ENCODE measurements at places on chromosomes 1 and 21.
A peak's percentile ranks its signal among the peaks of the same experiment; 100 is the strongest.

DNA sequence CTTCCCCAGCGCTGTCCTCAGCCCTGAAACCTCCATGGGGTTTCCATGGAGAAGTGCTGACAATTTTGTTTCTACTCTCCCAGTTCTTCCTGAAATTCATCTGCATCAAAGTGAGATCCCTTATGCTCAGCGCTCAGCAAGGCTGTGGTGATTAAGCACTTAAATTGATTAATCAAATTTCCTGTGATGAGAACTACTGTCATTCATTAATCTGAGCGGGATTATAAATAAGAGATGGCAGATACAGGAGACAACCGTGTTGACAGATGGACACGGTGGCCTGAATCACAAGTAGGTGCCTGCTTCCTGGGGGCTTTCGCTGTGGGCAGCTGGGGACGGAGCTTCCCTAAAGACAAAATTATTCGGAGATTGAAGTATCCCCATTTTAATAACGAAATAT is 329.1 kb upstream of the VAMP3 start:
- DNase-seq: no peak

DNA sequence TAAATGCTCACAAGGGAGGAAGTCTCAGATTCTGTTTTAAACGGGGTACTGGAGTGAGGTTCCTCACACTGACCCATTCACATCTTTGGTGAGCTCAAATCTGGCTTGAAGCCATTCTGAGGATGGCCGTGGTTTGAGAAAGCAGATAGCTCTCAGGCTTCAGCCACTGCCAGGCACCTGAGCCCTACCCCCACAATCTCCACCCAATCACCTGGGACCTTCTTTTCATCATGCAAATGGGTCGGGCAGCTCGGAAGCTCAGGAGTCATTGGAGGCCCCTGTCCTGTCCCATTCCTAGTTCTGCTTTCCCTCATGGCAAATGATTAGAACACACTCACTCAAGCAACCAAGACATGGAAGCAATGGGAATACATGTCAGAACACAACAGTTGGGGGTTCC is 141.4 kb upstream of the ETS2 start:
- no peak for DNase-seq

GRCh38 chr1:168360151-168361021 is 79.7 kb downstream of the TBX19 start:
- DNase-seq: no peak

DNA sequence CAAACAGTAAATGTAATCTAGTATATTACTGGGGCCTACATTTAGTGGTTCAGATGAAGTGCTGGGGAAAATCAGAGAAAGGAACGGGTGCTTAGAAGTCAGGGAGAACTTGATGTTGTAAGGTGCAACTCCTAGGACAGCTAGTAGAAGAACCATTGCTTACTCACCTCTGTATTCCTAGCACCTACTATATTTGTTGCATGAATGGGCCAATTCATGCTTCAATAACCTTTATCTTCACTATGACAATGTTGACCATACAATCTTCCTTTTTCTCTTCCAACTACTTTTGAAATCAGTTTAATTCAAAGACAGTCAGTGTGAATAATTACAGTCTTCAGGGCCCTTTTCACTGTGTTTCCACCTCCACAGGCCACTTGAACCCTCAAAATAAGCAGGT is 125.0 kb upstream of the DMRTA2 start:
- no peak for DNase-seq

DNA sequence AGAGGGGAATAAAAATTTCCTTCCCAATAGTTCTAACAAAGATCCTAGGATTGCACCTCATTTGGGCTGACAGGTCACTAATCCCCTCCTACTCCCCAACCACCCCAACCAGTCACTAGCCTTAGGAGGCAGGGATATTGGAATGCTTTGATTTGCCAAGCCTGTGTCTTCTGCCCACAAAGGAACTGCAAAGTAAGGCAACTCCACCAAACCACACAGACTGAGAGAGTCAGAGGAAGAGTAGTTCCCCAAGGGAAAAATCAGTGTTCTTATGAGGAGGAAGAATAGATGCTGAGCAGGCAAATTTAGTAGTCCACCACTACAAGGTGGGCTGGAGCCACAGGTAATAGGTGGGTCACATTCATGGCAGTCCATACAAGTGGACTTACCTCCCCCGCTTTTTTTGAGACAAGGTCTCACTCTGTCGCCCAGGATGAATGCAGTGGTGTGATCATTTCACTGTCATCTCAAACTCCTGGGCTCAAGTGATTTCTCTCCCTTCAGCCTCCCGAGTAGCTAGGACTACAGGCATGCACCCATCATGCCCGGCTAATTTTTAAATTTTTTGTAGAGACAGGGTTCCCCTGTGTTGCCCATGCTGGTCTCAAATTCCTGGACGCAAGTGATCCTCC is 3.7 kb upstream of the TMEM39B start:
- DNase-seq: no peak

- no peak for DNase-seq
These were observed 1015.4 kb upstream of the ADGRL4 start for GRCh38 chr1:80021891-80022290.

GRCh38 chr1:7454895-7455784 is 316.0 kb upstream of the VAMP3 start:
- no peak for DNase-seq

DNA sequence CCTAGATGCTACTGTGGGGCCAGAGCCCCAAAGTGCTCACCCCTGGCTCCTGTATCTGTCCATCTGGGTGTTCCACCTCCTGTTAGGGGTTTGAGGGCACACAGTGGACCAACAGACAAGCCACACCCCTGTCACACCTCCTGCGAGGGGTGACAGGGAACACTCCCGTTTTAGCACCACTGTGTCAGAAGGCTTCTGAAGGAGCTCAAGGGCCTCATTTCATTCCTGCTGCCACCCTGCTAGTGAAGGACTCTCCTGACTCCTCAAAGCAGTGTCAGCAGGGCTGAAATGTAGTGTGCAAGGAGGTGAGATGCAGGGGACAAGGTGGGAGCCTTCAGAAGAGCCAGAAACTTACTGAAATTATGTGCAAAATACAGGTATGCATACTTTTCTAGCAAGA is 174.6 kb downstream of the GPATCH2 start:
- DNase-seq: no peak

DNA sequence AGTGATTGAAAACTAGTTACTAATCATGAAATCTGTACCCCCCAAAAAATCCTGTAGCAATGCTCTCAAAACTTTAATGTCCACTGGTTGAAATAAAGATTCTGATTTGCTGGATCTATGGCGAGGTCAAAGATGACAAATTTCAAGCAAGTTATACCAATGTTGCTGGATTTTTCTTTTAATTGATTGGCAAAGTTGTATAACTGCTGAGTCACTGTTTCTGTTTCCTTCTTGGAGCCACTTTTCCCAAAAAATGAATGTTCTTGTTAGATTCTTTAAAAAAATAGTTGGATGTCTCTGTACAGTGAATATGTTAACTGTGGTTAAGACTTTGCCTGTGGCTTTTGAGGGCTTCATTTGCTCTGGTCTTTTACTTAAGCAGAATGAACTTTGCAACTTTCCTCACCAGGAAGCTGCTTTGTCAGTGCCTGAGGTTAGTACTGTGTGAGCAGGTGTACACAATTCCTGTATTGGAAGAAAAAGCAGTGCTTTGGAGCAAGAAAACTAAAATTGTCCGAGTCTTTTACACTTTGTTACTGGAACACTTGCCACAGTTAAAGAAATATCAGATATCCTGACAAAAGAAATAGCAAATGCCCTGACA is 1211.9 kb downstream of the MRPL39 start:
- DNase-seq: no peak

DNA sequence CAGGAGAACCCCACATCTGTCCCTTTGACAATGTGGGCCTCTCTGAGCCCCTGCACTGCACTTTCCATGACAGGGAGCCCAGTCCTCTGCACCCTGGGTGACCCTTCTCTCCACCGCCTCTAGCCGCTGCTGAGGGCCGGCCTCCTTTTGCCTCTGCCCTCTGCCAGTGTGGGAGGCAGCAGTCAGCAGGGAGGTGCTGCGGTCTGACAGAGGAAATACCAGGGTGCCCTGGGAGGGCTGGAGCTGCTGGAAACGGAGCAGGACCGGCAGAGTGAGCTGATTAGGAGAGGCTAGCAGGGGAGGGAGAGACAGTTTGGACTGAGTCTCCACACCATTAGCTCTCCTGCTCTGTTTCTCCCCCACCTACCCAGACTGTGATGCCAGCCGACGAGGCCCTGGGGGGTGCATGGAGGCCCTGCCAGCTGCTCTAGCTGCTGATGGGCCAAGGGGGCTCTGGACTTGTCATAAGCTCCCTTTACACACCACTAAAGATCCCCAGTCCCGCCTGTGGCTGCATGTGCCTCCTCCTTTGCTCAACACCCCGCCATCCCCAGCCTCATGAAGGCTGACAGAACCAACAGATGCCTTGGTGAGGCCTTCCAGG is 171.1 kb upstream of the KLHDC7A start:
- no peak for DNase-seq

GRCh38 chr1:183244466-183244865 is 58.4 kb downstream of the LAMC2 start:
- DNase-seq: no peak

- DNase-seq: no peak
These were observed 205.2 kb downstream of the MATN1 start for GRCh38 chr1:30518186-30518585.

- no peak for DNase-seq
These were observed 55.0 kb upstream of the SYT6 start for GRCh38 chr1:114208714-114209113.

GRCh38 chr1:175818929-175819328 is 75.5 kb upstream of the TNR start:
- DNase-seq: no peak

GRCh38 chr21:42798106-42798505 is 81.2 kb downstream of the WDR4 start:
- DNase-seq: no peak

GRCh38 chr1:202143011-202143767 is 1.3 kb downstream of the ARL8A start:
- DNase-seq: no peak

DNA sequence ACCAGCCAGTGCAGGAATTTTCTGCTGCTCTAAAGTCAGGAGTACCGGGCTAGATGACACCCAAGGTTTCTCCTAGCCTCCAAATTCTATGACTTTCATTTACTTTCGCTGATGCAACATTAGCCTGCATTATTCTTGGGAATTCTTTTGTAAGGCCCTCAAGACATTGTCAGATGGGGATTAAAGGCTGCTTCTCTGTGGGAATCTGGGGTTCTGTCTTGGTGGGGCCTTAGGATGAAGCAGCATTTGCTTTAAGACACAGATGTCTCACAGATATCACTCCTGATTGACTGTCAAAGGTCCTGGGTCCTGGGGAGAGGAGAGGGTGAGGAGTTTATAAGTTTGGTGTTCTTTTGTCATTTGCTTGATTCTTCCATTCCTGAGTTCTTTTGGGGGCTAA is 11.6 kb downstream of the PKP1 start:
- no peak for DNase-seq

GRCh38 chr1:195604287-195604686 is 1004.0 kb downstream of the KCNT2 start:
- DNase-seq: peak; percentile 14

DNA sequence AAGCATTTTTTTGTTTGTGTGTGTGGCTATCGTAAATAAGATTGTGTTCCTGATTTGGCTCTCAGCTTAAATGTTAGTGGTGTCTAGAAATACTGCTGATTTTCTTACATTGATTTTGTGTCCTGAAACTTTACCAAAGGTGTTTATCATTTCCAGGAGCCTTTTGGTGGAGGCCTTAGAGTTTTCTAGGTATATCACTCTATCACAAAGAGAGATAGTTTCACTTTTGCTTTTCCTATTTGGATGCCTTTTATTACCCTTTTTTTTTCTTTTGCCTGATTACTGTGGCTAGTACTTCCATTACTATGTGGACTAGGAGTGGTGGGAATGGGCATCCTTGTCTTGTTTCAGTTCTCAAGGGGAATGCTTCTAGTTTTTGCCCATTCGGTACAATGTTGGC is 109.6 kb downstream of the S1PR1 start:
- DNase-seq: no peak

DNA sequence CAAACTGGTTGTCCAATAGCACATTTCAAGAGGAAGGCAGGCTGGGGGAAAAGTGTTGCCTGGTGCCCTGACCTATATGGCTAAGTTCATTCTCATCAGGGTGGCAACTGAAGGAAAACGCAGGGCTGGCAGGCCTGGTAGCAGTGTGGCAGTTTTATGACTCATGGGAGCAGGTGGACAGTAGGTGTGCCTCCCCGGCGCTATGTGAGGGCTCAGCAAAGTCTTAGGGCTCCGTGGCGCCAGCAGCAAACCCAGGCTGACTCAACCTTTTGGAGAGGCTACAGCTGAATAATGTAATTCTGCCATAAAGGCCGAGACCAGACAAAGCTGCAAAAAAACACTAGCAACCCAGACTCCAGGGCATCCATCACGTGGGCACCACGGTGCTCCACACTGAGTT is 23.6 kb downstream of the GADD45A start:
- no peak for DNase-seq

Data from kidney epithelial cell (primary cell).